Mesothelial cell of epicardium (in vitro differentiated cells): ENCODE measurements at places on chromosomes 6 and 20. TPM values are rescaled to one million over a fixed set of nuclear protein-coding genes. Genes with fewer than 3 reads are reported as not detected.

GRCh38 chr6:144145541-144145940 is 4.8 kb upstream of the STX11 start:
- no peak for DNase-seq

GRCh38 chr6:145428706-145429105 is 306.6 kb downstream of the EPM2A start:
- no peak for DNase-seq

DNA sequence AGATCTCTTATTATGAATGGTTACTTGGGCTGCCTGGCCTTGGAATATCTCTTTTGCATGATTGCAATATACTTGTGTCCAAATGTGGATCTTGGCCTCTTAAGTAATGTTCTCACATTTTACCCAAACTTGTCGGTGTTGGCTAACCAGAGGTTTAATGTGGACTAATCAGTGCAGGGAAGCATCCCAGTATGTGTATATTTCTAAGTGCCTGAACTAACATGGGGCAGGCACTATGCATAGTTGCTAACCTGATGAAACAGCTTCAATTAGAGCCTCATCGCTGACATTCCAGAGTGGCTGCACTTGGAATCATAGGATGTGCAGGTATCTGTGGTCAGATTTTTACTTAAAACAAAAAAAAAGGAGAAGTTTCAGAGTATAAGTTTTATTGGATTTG is 160.0 kb downstream of the PDE7B start:
- DNase-seq = no peak

GRCh38 chr6:41713159-41713649 is 22.2 kb downstream of the TFEB start:
- DNase-seq = no peak

DNA sequence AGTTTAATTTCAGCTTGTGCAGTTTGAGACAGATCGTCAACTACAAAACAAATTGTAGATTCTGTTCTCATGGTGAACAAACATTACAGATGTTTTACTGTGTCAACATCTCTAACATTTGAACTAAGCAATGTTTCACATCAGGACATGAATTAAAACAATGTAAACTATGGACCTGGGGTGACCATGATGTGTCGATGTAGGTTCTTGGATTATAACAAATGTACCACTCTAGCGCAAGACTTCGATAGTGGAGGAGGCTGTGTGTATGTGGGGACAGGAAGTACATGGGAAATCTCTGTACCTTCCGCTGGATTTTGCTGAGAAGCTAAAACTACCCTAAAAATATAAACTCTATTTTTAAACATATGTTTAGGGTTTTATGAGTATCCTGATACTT is 17.1 kb downstream of the HIVEP2 start:
- DNase-seq = no peak

- no peak for DNase-seq
Observed at GRCh38 chr20:41407607-41408006, 41.0 kb upstream of the EMILIN3 start.

- DNase-seq = no peak
Observed at GRCh38 chr6:45946352-45946751, 69.3 kb downstream of the CLIC5 start.

GRCh38 chr20:62816031-62816883 is 593 bp upstream of the COL9A3 start:
- peak; percentile 73 for DNase-seq

GRCh38 chr20:52585333-52585732 is 386.8 kb upstream of the TSHZ2 start:
- no peak for DNase-seq

GRCh38 chr6:125932451-125932795 is 24.1 kb upstream of the HINT3 start:
- no peak for DNase-seq

GRCh38 chr20:51042657-51043247 is 19.8 kb upstream of the KCNG1 start:
- DNase-seq = no peak

- DNase-seq = no peak
Observed at GRCh38 chr6:48610846-48611245, 499.8 kb upstream of the PTCHD4 start.

DNA sequence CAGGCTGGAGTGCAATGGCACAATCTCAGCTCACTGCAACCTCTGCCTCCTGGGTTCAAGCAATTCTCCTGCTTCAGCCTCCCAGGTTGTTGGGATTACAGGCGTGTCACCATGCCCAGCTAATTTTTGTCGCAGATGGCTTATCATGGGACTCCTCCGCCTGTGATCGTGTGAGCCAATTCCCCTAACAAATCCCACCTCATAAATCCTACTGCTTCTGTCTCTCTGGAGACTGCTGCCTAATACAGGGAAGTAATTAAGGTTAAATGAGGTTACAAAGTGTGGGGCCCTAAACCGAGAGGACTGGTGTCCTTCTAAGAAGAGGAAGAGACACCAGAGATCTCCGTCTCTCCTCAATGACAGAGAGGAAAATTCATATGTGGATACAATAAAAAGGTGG is 52.0 kb downstream of the TRPC4AP start:
- DNase-seq = no peak

DNA sequence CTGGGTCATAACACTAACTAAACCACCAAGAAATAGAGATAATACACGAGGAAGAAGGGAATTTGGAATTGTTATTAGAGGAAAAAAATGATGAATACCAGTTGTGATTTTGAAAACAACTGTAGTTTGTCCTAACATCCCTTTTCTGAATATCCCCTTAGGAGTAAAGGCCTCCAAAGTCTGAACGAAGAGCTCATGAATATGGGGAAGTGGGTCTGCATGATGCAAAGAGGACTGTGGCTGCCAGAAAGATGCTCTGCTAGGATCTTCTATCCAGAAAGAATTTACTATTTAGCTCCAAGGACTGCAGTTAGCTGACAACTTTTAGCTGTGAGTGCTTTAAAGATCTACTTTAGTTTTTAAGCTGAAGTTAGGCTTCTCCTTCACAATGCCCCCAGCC is 308.8 kb upstream of the HS3ST5 start:
- no peak for DNase-seq

GRCh38 chr6:127539272-127539671 is 20.1 kb upstream of the MTCL3 start:
- no peak for DNase-seq

- DNase-seq = no peak
Observed at GRCh38 chr6:79604583-79605037, 26.5 kb upstream of the SH3BGRL2 start.

GRCh38 chr20:52033313-52033712 is 158.3 kb downstream of the ZFP64 start:
- no peak for DNase-seq

GRCh38 chr6:132872923-132873322 is 58.6 kb downstream of the RPS12 start:
- DNase-seq = no peak

GRCh38 chr20:15882553-15882952 is 690.7 kb downstream of the KIF16B start:
- DNase-seq = no peak

GRCh38 chr20:23095499-23095898 is 9.4 kb upstream of the CD93 start:
- DNase-seq = no peak

GRCh38 chr20:16205507-16205906 is 367.7 kb downstream of the KIF16B start:
- no peak for DNase-seq

- DNase-seq = no peak
Observed at GRCh38 chr6:12295558-12296254, 5.5 kb downstream of the EDN1 start.

RHAG gene
- total RNA-seq = not detected in 3 replicates

TTBK1 gene
- total RNA-seq = 0.29 to 0.34 TPM (median 0.29 TPM) in 3 replicates

MUCL3 gene
- not detected in 3 replicates for total RNA-seq

ARMH2 gene
- total RNA-seq = not detected in 3 replicates

TFAP2D gene
- total RNA-seq = not detected in 3 replicates

NECAB3 gene
- total RNA-seq = 58.4 to 60.1 TPM (median 58.6 TPM) in 3 replicates

CUL7 gene
- 88.0 to 90.9 TPM (median 90.6 TPM) in 3 replicates for total RNA-seq

ENPP4 gene
- 4.8 to 5.2 TPM (median 5.1 TPM) in 3 replicates for total RNA-seq

TRIM38 gene
- total RNA-seq = 15.8 to 17.1 TPM (median 15.9 TPM) in 3 replicates

RSPO3 gene
- 26.3 to 31.1 TPM (median 30.1 TPM) in 3 replicates for total RNA-seq

EPPIN gene
- total RNA-seq = not detected in 3 replicates
